ENCODE measurements at places on chromosomes 3 and 15. TPM values are rescaled to one million over a fixed set of nuclear protein-coding genes. Genes with fewer than 3 reads are reported as not detected.

DNA sequence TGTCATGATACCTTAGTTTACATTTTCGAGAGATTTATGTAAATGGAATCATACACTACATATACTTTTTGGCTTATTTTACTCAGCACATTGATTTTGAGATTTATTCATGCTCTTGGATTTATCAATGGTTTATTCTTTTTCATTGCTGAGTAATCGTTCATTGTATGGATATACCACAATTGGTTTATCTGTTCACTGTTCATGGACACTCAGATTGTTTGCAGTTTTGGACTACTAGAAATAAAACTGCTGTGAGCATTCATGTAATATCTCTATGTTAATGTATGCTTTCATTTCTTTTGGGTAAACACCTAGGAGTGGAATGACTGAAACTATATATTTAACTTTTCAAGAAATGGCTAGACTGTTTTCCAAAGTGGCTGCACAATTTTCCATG lies 550.9 kb upstream of the ADAMTS9 start:
- no peak for DNase-seq

- DNase-seq, result no peak
Observed at GRCh38 chr3:177351757-177352158, 154.5 kb upstream of the TBL1XR1 start.

- DNase-seq, result no peak
Observed at GRCh38 chr15:25022233-25022632, 67.4 kb downstream of the SNRPN start.

- no peak for DNase-seq
Observed at GRCh38 chr3:179063945-179064560, 7.6 kb downstream of the ZMAT3 start.

- DNase-seq, result no peak
Observed at GRCh38 chr3:73718326-73719110, 93.8 kb upstream of the PDZRN3 start.

- no peak for DNase-seq
Observed at GRCh38 chr3:40366203-40367162, 20.5 kb upstream of the ENTPD3 start.

DNA sequence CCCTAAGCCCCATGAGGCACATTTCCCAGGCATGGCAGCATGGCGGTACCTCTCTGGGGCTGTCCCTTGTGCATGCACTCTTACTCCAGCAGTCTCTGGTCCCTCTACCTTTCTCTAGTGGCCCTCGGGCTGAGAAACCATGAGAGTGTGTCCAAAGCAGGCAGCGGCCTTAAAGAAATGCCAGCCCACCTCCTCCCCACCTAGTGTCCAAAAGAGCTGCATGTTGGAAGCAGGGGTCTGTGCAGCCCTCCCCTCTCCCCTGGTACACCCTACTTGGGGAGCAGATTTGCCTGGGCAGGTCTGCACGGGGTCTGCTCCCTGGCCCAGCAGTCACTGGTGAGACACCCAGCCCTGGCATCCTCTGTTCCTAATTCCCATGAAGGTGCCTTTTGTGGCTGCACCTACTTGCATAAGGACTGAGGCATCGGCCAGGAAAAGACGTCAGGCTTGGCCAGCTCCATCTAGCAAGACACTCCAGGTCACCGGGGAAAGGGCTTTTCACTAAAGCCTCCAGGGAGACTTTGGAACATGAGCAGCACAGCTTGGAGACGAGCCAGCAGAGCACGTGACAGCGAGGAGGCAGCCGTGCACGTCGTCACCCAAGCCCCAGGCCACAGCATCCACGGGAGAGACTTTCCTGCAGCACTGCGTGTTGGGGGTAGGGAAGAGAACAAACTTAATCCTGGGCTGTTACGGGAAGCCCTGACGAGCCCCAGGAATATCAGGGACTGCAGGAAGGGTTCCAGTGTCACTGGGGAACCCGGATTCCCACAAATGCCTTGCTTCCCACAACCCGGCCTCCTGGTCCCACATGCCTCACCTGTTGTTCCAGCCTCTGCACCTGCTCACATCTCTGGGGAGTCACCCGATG lies 38.8 kb downstream of the TM2D3 start:
- DNase-seq, result no peak

DNA sequence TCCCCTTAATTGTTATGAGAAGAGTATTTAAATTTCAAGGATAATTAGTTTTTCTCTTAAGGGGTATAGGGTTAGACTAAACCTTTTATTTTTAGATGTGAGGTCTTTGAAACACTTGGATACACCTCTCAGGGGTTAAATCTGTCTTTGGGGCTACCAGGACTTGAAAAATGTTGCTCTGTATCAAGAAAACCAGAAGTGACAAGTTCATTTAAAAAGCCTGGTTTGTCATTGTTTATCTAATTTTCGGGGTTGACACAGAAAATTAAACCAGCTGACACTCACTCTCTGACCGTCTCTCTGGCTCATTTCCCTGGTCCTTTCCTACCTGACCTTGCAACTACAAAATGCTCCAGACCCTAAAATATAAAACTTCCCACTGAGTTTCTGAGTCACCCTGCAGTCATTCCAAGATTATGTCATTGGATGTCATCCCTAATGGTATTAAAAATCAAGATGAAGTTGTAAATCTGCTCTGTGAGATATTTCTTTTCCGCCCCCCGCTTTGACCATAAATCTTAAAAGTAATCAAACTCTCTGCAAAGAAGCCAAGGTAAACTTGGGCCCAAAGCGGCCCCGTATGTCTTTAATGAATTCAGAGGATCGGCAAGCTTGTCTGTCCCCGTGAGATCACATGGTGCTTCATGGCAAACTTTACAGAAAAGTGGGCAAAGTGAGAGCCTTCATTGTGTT lies 32.9 kb upstream of the SKOR1 start:
- no peak for DNase-seq

DNA sequence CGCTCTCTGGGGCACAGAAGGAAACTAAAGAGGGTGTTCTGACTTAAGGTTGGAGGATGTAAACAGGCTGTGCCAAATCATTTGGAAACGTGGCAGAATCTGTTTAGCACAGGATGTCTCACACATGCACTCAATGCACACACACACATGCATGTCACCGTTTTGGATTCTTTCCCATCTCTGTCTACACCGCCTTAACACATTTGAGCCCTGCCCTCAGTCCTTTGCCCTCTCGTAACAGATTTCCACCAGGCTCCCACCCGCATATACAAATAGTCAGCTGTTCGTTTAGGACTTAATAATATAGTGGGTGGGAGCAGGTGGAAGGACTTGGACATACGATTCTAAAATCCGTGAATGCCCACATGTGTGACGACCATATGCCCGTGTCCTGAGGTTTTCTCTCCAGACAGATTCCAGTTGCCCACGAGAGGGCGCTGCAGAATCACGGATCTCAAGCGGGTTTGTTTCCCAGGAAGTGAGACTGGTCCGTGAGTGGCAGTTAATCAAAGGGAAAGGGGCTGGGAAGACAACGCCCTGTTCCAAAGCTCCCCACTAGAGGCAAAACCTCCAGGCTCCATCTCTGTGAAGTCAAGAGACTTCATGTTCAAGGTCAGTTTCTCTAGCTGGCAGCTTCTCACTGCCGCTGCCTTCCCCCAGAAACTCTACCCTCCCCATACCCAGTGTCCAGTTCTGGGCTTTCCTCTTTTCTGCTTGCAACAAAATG lies 44.5 kb downstream of the NOX5 start:
- peak; percentile 68 for DNase-seq

- DNase-seq, result no peak
Observed at GRCh38 chr3:74516019-74516418, 98.4 kb downstream of the CNTN3 start.

LRRC34 gene
- 6.3 TPM for total RNA-seq

NMD3 gene
- 54.5 TPM for total RNA-seq

NLGN1 gene
- not detected for total RNA-seq

GOLGA8O gene
- 2.8 TPM for total RNA-seq

Measured in activated T-cell treated with anti-CD3 and anti-CD28 coated beads, Interleukin-2, amount 50 U/mL, for 72 hours (primary cell).